ENCODE measurements at places on chromosomes 4 and X. TPM values are rescaled to one million over a fixed set of nuclear protein-coding genes. Genes with fewer than 3 reads are reported as not detected.
A peak's percentile ranks its signal among the peaks of the same experiment; 100 is the strongest.

- no peak overlapping the region for H3K27ac ChIP-seq
- peak; percentile 87 for DNase-seq
- no peaks in the 10 kb centered on the region for H3K36me3 ChIP-seq
- peaks cover 14% of the 10 kb centered on the region for H3K4me1 ChIP-seq
- H3K4me3 ChIP-seq, result no peak overlapping the region
Observed at GRCh38 chr4:145609481-145610427, 9.4 kb upstream of the MMAA start.

- H3K27me3 ChIP-seq, result no peaks in the 10 kb centered on the region
- no peak for DNase-seq
- H3K36me3 ChIP-seq, result no peaks in the 10 kb centered on the region
- H3K4me3 ChIP-seq, result no peak overlapping the region
- H3K27ac ChIP-seq, result no peak overlapping the region
Observed at GRCh38 chr4:84235126-84235944, 263.8 kb downstream of the NKX6-1 start.

GRCh38 chr4:45795135-45795534, 328.7 kb downstream of the GABRG1 start:
- H3K4me1 ChIP-seq, result no peaks in the 10 kb centered on the region
- no peaks in the 10 kb centered on the region for H3K36me3 ChIP-seq
- H3K27me3 ChIP-seq, result no peaks in the 10 kb centered on the region
- no peak overlapping the region for H3K27ac ChIP-seq

DNA sequence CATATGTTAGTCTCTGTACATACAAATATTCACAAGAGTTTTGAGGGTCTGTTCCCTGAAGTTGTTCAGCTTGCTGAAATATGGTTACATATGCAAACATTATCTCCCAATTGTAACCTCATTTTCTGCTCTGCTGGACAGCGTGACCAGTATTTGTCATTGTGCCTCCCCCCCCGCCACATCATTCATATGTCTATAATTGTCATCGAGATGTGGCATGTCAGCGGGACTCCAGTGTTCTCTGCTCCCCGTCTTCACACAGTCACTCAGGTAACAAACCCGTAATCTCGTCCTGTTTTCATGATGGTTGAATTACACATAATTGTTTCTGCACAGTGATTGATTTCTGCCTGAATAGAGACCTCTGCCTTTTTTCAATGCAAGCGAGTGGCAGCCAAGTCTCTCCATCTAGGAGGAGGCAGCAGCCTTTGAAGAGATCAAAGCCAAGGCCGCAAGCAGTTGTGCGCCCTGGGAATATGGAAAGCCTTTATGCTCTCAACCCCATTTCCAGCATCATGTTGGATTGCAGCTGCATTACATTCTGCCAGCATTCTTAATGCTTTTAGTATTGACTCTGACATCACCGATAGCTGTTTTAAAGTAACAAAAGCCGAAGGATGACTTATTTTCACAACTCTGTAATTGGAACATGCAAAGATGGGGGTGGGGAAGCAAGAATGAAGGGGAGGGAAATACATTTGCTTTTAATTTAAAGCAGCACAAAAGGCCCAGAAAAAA, 27.4 kb downstream of the LEF1 start:
- no peaks in the 10 kb centered on the region for H3K27me3 ChIP-seq
- H3K36me3 ChIP-seq, result peaks cover 34% of the 10 kb centered on the region

DNA sequence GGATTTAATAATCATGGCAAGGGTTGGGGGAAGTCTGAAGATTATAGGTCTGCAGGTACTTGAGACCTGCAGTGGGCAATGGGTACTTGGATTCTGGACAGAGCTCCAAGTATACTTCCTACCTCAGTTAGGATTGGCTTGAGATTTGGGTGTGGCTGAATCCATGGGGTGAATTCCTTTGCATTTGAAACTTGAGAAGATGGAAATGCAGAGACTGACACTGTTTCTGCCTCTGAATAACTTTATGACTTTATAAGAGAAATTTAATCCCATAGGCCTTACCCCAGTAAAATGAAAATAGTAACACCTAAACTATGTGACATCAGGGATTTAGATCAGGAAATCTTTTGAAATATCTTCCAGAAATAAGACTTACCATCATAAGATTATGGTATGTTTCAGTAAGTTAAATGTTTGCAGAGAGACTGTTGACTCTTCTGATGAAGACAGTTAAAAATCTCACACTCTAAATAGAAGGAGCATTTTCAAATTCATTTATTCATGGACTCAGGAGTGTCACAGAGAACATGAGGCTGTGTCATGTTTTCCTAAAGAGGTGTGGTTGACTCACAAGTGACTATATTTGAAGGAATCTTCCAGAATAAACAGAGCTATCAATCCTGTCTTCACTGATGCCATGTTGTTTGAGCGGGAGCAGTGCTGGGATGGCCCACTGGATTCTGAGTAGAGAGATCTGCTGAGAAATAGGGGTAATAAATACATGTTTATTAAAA, 513.5 kb upstream of the NR3C2 start:
- DNase-seq, result no peak
- H3K36me3 ChIP-seq, result no peaks in the 10 kb centered on the region
- H3K27ac ChIP-seq, result no peak overlapping the region
- H3K4me3 ChIP-seq, result no peak overlapping the region
- no peaks in the 10 kb centered on the region for H3K4me1 ChIP-seq
- no peaks in the 10 kb centered on the region for H3K27me3 ChIP-seq

GRCh38 chr4:94603170-94603747, 151.5 kb downstream of the PDLIM5 start:
- no peak overlapping the region for H3K27ac ChIP-seq
- no peaks in the 10 kb centered on the region for H3K4me1 ChIP-seq
- no peak for DNase-seq
- no peaks in the 10 kb centered on the region for H3K36me3 ChIP-seq
- H3K4me3 ChIP-seq, result no peak overlapping the region

- H3K4me3 ChIP-seq, result no peak overlapping the region
- no peaks in the 10 kb centered on the region for H3K36me3 ChIP-seq
Observed at GRCh38 chrX:153772316-153773217, 8.3 kb upstream of the SRPK3 start.

DNA sequence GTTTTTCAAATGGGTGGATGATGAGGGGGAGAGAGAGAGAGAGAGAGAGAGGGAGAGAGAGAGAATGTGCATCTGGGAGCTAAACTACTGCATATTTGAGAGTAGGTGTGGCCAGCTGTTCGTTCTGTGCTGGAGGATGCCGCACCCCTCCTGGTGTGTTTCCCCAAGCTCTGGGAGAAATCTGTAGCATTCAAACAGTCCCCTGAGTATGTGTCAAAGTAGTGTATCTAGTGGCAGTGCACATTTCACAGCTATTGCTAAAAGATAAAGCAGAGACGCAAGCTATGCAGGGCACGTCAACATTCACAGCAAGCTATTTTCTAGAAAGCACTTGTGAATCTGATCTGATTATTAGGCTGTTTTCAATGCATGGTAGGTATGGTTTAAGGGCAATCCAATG, 83.5 kb upstream of the LIMCH1 start:
- H3K27ac ChIP-seq, result no peak overlapping the region
- no peaks in the 10 kb centered on the region for H3K36me3 ChIP-seq
- no peak overlapping the region for H3K4me3 ChIP-seq
- H3K27me3 ChIP-seq, result no peaks in the 10 kb centered on the region
- no peaks in the 10 kb centered on the region for H3K4me1 ChIP-seq

DNA sequence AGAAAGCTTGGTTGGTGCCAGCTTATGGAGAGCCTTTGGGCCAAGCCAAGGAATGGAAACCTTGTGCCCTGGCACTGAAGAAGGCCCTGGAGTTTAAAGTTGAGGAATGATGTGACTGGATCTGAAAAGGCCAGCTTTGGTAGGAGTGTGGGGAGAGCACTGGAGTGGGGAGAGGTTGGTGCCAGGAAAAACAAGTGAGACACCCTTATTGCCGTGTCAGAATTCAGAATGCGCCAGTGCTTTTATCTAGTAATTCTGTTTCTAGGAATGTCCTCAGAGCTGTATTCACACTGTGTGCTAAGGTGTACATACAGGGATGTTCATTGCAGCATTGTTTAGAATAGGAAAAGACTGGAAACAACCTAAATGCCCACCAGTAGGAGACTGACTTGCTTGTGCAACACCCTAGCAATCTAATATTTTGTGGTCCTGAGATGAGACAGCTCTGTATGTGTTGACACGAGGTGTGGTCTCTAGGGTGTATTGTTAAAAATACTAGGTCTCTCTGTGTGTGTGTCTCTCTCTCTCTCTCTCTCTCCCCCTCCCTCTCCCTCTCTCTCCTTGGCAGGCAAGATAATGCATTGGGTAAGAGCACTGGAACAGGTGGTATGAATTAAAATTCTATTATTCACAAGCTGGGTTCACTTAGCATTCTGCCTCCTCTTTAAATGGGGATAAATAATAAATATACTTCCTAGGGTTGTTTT, 107.8 kb downstream of the GATB start:
- H3K36me3 ChIP-seq, result no peaks in the 10 kb centered on the region
- H3K4me1 ChIP-seq, result no peaks in the 10 kb centered on the region
- H3K27ac ChIP-seq, result no peak overlapping the region
- no peaks in the 10 kb centered on the region for H3K27me3 ChIP-seq

- H3K4me3 ChIP-seq, result no peak overlapping the region
- no peaks in the 10 kb centered on the region for H3K4me1 ChIP-seq
- no peaks in the 10 kb centered on the region for H3K36me3 ChIP-seq
Observed at GRCh38 chr4:171956678-171957077, 143.5 kb downstream of the GALNTL6 start.

DNA sequence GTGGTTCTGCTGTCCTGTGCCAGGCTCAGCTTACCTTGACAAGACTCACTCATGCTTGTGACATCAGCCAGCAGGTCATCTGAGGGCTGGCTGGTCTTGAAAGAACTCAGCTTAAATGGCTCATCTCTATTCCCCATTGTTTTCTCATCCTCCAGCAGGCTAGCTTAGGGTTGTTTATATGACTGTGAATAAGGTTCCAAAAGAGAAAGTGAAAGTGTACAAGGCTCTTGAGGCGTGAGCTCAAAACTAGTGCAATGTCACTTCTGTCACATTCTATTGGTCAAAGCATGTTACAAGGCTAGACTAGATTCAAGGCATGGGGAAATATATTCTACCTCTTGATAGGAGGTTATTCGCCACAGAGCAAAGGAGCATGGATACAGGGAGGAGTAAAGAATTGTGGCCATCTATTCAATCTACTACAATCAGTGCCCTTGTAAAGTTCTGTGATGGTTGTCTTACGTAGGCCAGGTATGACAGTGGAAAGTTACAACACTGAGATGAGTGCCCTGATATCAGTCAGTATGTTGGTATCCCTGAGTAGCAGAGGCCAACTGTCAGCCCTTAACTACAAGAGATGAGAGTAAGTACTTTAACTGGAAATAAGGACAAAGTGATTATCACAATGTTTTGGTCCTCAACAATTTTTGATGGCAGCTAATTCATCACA, 19.8 kb upstream of the TMLHE start:
- no peaks in the 10 kb centered on the region for H3K36me3 ChIP-seq
- H3K27me3 ChIP-seq, result no peaks in the 10 kb centered on the region
- peaks cover 9% of the 10 kb centered on the region for H3K4me1 ChIP-seq
- peak overlapping the region; percentile 62 for H3K27ac ChIP-seq
- peak overlapping the region; percentile 58 for H3K4me3 ChIP-seq

DNA sequence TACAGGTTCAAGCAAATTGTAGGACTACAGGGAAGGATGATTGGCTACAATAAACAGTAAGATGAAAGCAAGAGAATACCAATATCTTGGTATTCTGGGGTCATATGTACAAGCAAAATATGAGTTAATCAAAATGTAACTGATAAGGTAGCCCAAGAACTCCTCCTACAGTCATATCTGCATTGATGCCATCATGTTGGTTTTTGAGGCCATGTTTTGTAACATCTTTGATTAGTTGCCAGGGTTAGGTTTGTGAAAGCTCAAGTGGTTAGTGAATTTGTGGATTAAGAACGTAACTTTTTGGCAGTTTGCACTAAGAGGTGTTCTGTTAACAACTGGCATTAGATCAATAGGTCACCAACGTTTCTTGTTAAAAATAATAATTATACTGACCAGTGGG, 59.6 kb downstream of the USP9X start:
- H3K4me3 ChIP-seq, result no peak overlapping the region
- H3K4me1 ChIP-seq, result peaks cover 20% of the 10 kb centered on the region
- H3K36me3 ChIP-seq, result peaks cover 16% of the 10 kb centered on the region
- DNase-seq, result no peak
- no peaks in the 10 kb centered on the region for H3K27me3 ChIP-seq

Gene PLA2G12A
- total RNA-seq, result 32.0 TPM

Gene GC
- total RNA-seq, result not detected

Gene HSD17B13
- total RNA-seq, result not detected

Gene SOD3
- not detected for total RNA-seq

Gene CCDC149
- total RNA-seq, result not detected

Gene FAAH2
- total RNA-seq, result 1.7 TPM

Gene ENOX2
- total RNA-seq, result 12.0 TPM

Gene TNIP3
- total RNA-seq, result 2.4 TPM
